ENCODE measurements at places on chromosomes 3 and 15. TPM values are rescaled to one million over a fixed set of nuclear protein-coding genes. Genes with fewer than 3 reads are reported as not detected.

DNA sequence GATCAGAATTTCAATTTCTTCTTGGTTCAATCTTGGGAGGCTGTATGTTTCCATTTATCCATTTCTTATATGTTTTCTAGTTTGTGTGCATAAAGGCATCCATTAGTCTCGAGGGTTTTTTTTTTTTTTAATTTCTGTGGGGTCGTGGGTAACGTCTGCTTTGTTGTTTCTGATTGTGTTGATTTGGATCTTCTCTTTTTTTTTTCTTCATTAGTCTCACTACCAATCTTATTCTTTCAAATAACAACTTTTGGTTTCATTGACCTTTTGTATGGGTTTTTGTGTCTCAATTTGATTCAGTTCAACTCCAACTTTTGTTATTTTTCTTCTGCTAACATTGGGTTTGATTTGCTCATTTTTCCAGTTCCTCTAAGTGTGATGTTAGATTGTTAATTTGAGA lies 48.9 kb downstream of the MCTP2 start:
- DNase-seq = no peak

C2CD4A gene
- polyA plus RNA-seq = 0.19 TPM

ROBO1 gene
- 37.6 TPM for polyA plus RNA-seq

- DNase-seq = peak; percentile 78
Observed at GRCh38 chr15:66946578-66947164, 118.7 kb upstream of the SMAD3 start.

- DNase-seq = peak; percentile 85
Observed at GRCh38 chr3:139427283-139428060, 38.0 kb upstream of the COPB2 start.

DNA sequence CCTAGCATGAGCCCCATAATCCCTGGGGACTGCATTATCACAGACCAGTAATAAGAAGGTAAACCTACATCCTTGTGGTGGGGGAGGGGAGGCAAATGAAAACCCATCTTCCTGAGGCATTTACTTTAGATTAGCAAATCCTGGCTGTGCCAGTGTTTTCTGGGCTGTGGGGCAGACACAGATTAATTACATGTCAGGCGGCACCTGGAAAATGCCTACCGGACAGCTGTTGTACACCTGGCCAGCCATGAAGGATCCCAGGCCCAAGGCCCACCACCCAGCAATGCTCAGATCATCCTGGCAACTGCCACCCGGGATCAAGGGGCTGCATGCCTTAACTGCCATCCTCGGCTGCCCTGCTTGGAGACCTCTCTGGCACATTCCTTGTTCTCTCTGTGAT lies 59.1 kb upstream of the RASA2 start:
- DNase-seq = no peak

TRAT1 gene
- polyA plus RNA-seq = 0.16 TPM

DNA sequence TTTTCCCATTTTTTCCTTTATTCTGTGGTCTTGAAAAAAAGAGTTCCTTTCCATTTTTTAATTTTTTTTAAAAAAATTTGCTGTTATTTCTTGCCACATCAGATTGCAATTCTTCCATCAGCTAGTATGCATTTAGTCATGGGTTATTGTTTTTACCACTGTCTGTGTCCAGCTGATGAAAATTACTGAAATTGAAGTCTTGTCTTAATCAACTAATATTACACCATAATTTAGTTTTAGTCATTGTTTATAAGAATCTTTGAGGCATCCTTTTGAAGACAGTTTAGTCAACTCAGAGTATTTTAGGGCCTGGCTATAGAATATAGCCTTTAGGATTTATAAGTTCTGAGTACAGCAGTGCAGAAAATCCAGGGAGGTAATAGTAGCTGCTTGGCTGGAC lies 172.1 kb downstream of the LRTM1 start:
- no peak for DNase-seq

SLC9C1 gene
- 0.10 TPM for polyA plus RNA-seq

GRCh38 chr15:29835301-29835700 lies 13.0 kb upstream of the TJP1 start:
- DNase-seq = peak; percentile 79

- DNase-seq = peak; percentile 51
Observed at GRCh38 chr15:82999905-83000671, 11.4 kb downstream of the C15orf40 start.

ECE2 gene
- polyA plus RNA-seq = not detected

TMEM158 gene
- polyA plus RNA-seq = 2.0 TPM

TMEM266 gene
- 0.25 TPM for polyA plus RNA-seq

DNA sequence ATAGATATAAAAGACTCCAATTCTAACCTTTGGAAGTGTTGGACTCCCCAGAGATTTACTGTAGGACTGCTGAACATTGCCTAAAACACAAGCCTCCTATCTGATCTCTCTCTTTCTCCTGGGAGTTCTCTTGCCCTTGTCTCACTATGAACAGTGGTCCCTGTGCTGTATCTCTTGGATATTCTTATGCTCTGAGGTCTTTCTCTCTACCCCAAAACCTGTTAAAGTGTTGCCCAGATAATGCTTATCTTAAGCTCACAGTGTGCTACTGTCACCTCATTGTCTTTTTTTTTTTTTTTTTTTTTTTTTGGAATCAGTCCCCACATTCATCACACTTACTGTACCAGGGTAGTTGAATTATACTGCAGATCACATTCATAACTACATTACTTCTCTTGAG lies 131.0 kb upstream of the CBLB start:
- no peak for DNase-seq

- DNase-seq = no peak
Observed at GRCh38 chr15:77415450-77416147, 4.3 kb downstream of the PEAK1 start.

ACAP2 gene
- polyA plus RNA-seq = 18.7 TPM

DNA sequence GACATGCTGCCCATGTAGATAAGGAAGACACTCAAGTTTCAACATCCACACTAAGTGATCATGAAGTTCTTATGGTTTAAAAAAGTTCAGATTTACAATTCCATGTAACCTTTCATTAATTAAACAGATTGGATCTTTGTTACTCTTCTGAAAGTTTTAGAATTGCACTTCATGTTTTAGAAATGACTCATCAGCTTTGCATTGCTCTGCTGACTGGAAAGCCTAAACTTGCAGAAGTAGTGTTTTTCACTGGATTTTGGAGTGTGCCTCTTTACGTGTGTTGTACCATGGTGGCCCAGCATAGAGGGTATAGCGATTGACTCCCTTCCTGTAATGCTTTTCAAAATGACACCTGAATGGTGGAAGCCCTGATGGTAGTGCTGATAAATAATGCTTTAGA lies 157.9 kb downstream of the BBX start:
- no peak for DNase-seq

SYNPR gene
- not detected for polyA plus RNA-seq

DNA sequence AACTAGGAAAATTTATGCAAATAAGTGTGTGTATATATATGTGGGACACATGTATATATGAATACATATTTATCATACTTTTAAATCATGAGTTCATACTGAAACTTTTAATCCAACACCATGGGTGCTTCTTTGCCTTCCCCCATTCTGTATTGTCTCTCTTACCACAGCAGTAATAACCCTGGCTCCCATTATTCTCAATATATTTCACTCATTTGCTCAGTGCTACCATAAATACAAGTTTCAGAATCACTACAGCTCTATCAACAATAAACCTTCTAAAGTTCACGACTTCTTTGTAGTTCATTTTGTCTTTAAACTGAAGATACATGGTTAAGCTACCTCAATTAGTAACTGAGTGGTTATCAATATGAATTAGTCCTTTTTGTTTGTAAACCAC lies 82.2 kb downstream of the PCCB start:
- no peak for DNase-seq

DNA sequence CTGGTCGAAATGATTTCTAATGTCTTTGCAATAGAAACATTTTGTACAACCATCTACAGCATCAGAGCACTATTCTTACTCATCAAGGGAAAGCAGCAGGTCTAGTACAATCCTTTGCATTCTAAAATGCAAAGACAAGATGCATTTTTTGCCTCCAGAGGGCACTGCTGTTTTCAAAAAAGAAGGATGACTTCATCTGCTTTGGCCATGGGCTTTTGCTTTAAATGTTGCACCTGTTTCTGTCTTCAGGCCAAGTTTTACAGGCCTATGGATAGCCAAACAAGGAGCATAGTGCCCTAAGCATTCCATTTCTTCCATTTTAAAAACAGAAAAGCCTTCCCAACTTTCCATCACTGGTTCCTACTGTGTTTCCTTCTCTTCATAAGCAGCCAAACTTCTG lies 3.4 kb downstream of the PARP9 start:
- DNase-seq = peak; percentile 79

MESP2 gene
- 0.37 TPM for polyA plus RNA-seq

GRCh38 chr3:18241837-18242236 lies 183.3 kb downstream of the SATB1 start:
- no peak for DNase-seq

DNA sequence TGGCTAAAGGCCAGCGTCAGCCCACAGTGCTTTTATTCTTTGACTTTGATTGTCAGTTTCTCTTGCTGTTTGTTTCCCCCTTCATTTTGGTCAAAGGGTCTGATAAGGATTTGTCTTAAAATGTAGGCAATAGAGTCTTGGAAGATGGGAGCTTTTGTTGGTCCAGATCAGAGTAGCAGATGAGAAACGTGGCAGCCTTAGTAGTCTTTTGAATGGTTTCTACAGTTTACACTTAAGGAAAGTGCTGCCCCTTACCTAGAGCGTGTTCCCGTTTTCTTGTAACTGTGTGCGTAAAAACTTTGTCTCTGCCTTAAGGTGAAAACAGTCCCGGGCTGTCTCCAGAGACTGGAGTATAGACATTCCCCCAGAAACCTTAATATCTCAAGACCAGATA lies 630 bp downstream of the LXN start:
- peak; percentile 9 for DNase-seq

DNA sequence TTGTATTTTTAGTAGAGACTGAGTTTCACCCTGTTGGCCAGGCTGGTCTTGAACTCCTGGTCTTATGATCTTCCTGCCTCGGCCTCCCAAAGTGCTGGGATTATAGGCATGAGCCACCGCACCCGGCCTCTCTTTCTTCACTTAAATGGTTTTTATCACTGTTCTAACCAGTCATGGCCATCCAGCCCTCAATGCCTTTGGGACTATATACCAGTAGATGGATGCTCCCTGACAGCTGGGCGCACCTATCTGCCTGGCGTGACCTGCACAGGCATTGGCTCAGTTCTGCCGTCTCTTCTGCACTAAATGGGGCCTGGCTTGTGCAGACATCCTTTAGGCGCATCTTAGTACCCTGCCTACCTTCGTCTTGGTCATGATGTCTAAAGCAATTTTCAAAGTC lies 233.4 kb downstream of the ADAMTS17 start:
- no peak for DNase-seq

DNA sequence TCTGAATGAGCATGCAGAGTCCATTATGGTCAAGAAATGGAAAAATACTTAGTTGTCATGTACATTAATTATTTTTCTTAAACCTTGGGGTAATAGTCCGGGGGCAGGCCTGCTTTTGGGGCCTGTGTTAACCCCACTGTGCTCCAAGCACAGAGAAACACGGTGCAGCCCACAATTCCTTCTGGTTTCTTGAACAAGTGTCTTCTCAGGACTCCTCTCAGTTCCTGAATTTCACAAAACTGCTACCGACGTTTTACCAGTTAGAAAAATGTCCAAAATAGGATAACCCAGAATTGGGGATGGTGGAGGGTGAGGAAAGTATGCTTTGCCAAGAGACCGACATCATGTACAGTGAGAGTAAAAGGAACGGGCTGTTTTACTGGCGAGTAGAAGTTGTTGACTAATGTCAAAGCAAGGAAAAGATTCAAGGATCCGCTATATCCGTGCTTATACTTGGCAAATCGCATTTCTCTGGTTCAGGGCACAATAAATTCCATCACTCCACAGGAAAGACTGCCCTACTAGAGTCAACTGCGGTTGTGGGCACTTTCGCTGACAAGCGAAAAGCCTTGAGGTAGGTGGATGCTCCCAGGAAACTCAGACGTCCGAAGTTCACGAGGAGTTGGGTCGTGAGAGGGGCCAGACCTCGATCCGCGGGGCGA lies 495 bp upstream of the NXPE3 start:
- DNase-seq = no peak

DNA sequence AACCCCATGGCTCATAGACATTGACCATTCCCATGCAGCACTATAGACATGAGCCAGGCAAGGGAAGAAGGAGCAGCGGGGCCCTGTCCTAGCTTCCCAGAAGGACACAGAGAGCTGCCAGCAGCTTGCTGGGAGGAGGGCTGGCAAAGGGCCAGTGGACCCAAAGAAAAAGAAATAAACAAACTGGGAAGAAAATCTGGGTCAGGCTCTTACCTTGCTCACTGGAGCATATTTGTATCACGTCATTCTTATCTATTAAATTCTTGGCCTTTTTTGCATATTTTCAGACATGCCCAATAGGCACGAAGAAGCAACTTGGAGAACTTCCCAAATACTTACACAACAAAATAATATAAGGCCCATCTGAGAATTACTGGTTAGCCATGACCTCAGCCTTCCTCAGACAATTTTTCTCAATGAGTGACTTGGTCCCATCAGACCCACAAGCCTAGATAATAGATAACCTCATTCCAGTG lies 28.4 kb downstream of the RASGRP1 start:
- peak; percentile 28 for DNase-seq

ROPN1 gene
- polyA plus RNA-seq = not detected

DNA sequence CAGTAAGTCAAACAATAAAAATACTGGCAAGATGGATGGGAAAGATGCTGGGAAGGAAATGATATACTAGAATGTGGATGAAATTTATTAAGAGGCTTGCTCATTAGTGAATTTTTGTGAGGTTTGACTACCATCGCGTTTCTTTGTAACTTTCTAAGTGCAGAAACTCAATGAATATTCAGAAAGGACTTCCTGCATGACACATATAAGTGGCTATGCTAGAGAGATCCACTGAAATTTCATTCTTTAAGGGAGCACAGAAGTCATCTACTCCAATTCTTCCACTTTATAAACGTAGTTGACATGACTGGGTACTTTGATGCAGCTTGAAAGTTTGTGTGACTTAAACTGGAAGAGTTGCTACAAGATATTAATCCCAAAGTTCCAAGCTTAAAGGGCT lies 88.0 kb downstream of the SHQ1 start:
- DNase-seq = no peak

CACNA2D3 gene
- 2.3 TPM for polyA plus RNA-seq

DNA sequence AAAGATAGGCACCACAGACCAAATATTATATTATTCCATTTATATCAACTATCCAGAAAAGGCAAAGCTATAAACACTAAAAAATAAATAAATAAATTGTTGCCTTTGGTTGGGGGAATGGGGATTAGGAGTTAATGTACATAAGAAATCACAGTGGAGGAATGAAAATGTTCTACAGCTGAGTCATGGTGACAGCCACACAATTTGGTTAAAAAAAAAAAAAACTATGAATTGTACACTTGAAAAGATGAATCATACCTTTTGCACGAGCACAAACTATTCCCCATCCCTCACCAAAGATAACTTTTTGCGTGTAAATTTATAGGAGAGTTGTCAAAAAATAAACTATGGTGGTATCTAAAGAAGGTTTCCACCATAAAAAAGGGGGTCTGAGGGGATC lies 103.2 kb downstream of the TBC1D5 start:
- no peak for DNase-seq

EFHB gene
- 0.47 TPM for polyA plus RNA-seq

DNA sequence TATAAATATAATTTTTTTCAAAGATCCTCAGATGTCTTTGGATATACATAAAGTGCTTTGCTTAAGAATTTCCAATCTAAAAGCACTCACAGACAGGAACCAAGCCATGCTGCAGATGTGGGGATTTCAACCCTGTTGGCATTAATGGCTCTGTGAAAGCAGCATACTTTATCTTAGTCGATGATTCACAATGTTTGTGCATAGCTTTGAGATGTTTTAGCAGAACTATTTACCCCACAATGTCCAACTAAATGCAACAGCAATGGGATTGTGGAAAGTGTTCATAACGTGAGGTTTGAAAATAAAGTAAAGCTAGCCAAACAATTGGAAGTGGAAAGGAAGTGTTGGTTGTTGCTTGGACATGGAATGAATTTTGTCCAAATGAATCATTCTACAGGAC lies 371.4 kb downstream of the SOX2 start:
- DNase-seq = no peak

Data from muscle of leg (tissue), 16 donors.